ENCODE measurements at places on chromosomes 13 and 19.

- DNase-seq = no peak
Measured at GRCh38 chr13:111906306-111906705, 160.6 kb upstream of the SOX1 start.

DNA sequence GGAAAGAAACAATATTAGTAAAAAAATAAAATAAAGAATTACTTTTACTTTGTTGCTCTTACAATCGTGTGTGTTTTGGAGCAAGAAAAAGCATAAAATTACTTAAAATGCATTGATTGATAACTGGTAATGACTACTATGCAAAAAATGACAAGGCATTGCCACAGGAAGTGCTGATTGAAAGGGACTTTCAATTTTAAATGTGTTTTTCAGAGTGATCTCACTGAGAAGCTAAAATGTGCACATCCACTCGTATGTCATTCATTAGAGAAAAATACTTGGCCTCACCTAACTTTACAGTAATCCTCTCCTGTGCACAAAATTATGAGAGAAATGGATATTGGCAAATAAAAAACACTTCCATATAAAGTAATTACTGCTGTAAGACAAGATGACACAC is 934.9 kb downstream of the SLITRK6 start:
- peak; percentile 6 for DNase-seq

- no peak for DNase-seq
Measured at GRCh38 chr13:66958611-66959010, 271.5 kb downstream of the PCDH9 start.

DNA sequence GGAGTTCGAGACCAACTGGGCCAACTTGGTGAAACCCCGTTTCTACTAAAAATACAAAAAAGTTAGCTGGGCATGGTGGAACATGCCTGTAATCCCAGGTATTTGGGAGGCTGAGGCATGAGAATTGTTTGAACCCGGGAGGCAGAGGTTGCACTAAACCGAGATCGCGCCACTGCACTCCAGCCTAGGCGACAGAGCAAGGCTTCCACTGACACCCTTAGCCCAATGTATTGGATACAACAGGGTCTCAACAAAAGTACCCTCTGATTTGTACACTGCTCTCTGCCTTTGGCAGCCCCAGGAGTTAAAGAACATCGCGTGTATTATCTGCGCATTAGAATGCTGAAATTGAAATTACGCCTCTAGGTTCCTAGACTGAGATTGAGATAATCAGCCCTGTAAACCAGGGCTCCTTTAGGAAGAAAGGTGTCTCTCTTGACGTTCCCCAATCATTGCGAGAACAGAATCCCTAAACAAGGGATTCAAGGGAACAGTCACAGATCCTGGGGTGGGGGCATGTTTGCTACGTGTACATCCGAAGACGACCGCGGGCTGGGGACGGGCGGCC is 21.9 kb downstream of the IPO5 start:
- no peak for DNase-seq

DNA sequence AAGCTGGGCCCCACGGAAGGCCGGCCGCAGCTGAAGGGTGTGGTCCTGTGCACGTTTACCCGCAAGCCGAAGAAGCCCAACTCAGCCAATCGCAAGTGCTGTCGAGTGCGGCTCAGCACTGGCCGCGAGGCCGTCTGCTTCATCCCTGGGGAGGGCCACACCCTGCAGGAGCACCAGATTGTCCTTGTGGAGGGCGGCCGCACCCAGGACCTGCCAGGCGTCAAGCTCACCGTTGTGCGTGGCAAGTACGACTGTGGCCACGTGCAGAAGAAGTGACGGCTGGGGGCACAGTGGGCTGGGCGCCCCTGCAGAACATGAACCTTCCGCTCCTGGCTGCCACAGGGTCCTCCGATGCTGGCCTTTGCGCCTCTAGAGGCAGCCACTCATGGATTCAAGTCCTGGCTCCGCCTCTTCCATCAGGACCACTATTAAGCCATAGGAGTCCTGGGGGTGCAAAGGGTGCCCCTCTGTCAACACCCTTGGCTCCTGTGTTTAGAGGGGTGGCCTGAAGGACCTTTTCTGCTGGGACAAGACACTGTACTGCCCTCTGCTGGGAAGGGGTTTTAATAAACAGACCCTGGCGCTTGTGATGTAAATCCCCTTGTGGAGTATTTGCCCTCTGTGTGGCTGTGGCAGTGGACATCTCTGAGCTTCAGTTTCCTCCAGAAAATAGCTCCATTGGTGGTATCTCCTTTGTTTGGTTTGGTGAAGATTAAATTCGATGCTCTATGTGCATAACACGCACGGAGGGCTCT is 1.9 kb downstream of the MRPS12 start:
- peak; percentile 43 for DNase-seq

DNA sequence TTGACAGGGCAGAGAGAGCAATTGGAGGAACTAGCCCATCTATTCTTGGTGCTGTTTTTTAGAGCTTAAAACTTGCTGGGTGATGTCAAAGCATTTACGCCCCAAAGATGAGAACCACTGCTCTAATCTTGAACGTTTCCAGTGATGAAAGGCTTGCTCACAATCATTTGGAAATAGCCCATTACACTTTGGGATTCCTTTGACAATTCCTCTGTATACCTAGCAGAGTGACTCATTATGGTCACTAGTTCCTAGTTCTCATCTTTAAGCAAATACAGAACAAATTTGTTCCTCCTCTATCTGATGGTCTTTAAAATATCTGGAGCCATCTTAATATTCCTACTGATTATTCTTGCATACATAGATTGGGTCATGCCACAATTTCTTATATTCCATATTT is 112.3 kb downstream of the GPC6 start:
- no peak for DNase-seq

GRCh38 chr19:21688464-21688863 is 78.9 kb downstream of the ZNF100 start:
- DNase-seq = no peak

GRCh38 chr19:2038284-2039088 is 12.6 kb downstream of the MKNK2 start:
- DNase-seq = no peak

GRCh38 chr13:111326981-111327642 is 6.7 kb downstream of the TEX29 start:
- DNase-seq = no peak

- DNase-seq = peak; percentile 44
Measured at GRCh38 chr13:41622432-41623429, 165.4 kb downstream of the RGCC start.

- no peak for DNase-seq
Measured at GRCh38 chr13:67519356-67519755, 289.2 kb upstream of the PCDH9 start.

- no peak for DNase-seq
Measured at GRCh38 chr13:102452836-102453235, 51.0 kb upstream of the FGF14 start.

- DNase-seq = no peak
Measured at GRCh38 chr19:18531485-18531884, 9.6 kb upstream of the ELL start.

DNA sequence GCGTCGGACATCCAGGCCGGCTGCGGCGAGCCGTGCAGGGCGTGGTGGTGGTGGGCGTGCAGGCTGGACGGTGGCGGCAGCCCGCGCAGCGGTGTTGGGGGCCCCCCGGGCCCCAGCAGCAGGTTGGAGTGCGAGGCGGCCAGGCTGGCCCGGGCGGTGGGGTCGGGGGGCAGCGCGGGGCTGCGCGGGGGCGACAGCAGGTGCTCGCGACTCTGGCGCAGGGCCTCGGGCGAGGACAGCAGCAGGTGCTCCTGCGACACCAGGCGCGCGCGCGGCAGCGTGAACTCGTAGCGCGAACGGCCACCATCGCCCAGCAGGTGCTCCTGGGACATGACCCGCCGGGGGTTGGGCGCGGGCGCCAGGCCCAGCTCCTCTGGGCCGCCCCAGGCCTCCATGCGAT is 9.8 kb downstream of the SHISA7 start:
- no peak for DNase-seq

GRCh38 chr13:109244566-109244965 is 541.8 kb downstream of the IRS2 start:
- DNase-seq = no peak

DNA sequence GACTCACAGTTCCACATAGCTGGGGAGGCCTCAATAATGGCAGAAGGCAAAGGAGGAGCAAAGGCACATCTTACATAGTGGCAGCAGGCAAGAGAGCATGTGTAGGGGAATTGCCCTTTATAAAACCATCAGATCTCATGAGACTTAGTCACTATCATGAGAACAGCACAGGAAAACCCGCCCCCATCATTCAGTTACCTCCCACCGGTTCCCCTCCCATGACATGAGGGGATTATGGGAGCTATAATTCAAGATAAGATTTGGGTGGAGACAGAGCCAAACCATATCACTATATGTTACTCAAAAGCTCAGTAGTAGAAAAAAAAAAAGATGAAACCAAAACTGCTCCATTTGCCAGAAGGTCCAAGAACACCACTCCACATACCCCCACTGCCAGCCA is 58.5 kb downstream of the DNAJC15 start:
- DNase-seq = no peak

GRCh38 chr19:56423985-56424353 is 19.8 kb downstream of the ZNF583 start:
- no peak for DNase-seq

- no peak for DNase-seq
Measured at GRCh38 chr19:15285896-15286591, 46.3 kb downstream of the BRD4 start.

DNA sequence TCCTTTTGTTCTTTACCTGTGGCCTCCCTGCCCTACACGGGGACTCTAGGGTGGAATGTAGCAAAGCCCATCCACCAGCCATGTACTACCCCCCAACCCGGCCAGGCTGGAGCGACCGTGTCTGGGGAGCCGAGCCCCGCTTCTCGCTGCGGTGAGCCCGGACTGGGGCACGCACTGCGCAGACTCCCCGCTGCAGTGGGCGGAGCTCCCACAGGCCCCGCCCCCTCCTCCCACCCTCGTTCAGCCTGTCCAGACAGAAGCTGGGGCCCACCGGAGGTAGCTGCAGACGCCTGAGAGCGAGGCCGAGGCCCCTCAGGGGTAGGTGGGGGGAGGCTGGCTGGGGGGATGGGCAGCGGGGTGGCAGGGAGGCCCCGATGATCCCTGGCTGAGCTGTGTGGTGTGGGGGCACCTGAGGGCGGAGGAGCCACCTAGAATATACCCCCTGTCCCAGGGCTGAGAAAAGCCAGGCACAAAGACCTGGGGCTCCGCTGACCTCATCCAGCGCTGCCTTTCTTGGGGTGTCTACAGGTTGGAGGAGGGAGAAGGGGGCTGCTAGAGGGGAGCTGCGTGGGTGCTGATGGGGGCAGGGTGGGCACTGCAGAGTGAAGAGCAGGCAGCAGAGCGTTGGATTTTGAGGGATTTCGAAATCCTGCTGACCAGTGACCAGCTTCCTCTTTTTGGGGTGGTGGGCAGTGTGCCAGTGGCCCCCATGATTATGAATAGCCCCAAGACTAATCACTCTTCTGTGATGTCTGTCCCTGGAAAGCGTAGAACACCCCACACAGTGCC is 17.3 kb downstream of the PLD3 start:
- DNase-seq = peak; percentile 79

DNA sequence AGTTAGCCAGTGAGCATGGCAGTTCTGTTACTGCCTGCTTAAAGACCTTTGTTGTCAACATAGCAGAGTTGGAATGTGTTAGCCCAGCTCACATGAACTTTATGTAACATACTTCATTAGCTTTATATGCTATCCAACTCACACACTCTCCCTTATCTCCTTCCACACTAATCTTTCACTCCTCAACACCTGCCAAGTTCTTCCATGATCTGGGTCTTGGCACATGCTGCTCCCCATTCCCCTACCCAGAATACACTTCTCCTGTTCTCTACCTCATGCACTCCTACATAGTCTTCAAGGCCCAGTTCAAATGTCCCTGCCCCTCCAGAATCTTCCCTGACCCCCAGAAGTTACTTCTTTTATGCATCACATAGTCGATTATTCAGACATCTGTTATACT is 179.3 kb downstream of the KATNAL1 start:
- DNase-seq = no peak

DNA sequence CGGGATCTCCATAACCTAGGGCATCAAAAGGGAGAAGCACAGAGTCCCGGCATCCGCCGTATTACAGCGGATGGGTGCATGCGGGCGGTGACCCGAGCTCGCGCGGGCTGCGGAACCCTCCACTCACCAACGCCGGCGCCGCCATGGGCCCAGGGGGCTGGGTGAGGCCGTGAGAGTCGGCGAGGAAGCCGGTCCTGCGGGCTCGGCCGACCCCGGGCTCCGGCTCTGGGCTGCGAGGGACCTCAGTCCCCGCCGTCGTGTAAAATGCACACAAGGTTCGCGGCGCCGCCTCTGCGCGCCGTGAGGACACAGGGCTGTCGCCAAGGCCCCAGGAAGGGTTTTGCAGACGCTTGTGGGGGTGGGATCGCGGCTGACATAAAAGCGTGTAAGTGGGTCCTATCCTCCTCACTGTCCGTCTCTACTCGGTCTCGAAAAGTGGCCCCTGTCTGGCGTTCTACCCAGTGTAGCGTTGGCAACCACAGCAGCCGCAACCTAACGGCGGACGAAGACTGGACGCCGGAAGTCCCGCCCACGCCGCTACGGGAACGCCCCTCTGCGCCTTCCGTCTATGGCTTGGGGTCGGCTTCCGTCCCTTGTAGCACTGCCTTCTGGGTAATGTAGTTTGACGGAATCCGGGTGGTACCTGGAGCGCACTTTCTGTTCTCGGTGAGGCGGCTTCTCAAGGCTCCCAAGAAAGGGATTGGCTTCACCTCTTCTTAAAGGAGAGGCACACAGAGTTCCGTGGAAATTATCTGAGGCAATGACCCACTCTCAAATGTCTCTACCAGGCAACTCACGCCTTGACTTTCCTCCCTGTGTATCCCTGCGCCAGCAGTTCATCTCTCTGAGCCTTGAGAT is at the start of gene ZNF599:
Gene ZNF599, minus strand, starts transcription at position 519 of the 858 bp plus-strand sequence. Its CDS starts 374 bp downstream, at position 145.
- peak; percentile 87 for DNase-seq

- DNase-seq = no peak
Measured at GRCh38 chr13:70523622-70524021, 415.4 kb upstream of the KLHL1 start.

- no peak for DNase-seq
Measured at GRCh38 chr19:31326329-31327028, 22.8 kb downstream of the TSHZ3 start.

DNA sequence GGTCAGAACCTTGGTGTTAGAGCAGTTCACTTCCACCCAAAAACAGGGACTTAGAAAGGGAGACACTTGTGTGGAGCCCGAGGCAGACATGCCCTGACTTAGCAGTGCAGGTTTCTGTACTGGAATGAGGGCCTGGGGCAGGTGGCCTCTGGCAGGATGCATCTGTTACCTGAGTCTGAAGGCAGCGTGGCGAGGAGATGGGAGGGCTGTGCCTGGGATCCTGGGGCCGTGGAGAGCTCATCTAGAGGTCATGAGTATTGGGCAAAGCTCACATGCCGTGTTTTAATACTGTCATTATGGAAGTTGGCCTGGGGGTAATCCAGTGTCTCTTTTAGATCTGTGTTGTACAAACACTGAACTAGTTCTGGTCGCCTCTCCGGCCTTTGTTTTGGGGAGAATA is 21.4 kb downstream of the KDM4B start:
- DNase-seq = no peak

GRCh38 chr19:55486043-55486970 is 1.3 kb downstream of the NAT14 start:
- no peak for DNase-seq

- no peak for DNase-seq
Measured at GRCh38 chr13:45132369-45133064, 12.2 kb downstream of the GTF2F2 start.
